ENCODE measurements at places on chromosomes 4 and X.

DNA sequence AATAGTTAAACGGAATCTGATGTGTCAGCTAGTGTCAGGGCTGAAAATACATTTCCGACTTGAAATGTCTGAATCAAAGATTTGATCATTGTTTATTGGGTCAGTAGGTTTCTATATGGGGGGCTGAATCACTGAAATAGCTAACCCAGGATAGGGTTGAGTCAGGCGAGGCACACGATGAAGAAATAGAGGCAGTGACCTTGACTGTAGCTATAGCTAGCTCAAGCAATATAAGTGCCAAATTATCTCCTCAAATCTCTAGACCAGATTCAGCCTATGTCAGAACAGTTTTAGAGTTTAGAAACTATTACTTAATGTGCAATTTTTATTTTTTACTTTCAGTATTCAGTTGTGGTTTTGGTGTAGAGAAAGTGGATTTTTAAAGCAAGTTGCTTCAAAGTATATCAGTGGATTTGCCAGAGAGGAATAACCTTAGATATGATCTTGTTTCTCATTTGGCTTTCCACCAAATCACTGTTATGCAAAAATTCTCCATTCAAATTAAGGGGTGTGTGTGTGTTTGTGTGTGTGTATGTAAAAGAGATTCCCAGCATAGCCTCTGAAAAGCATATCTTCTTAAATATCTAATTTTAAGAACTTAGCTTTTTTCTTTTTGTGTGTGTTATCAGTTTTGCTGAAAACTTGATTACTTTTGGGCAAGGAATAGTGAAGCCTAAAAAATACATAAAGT, 100.3 kb upstream of the RPL34 start:
- no peak for DNase-seq

GRCh38 chr4:31678356-31678755, 958.2 kb downstream of the PCDH7 start:
- no peak for DNase-seq

GRCh38 chr4:33149658-33150524, 2429.7 kb downstream of the PCDH7 start:
- DNase-seq: no peak

GRCh38 chrX:115390078-115390477, 100.6 kb downstream of the LUZP4 start:
- no peak for DNase-seq

All from ecto neural progenitor cell (in vitro differentiated cells).